H4 (cell line): ENCODE measurements at places on chromosomes 11 and 22.
A peak's percentile ranks its signal among the peaks of the same experiment; 100 is the strongest.

DNA sequence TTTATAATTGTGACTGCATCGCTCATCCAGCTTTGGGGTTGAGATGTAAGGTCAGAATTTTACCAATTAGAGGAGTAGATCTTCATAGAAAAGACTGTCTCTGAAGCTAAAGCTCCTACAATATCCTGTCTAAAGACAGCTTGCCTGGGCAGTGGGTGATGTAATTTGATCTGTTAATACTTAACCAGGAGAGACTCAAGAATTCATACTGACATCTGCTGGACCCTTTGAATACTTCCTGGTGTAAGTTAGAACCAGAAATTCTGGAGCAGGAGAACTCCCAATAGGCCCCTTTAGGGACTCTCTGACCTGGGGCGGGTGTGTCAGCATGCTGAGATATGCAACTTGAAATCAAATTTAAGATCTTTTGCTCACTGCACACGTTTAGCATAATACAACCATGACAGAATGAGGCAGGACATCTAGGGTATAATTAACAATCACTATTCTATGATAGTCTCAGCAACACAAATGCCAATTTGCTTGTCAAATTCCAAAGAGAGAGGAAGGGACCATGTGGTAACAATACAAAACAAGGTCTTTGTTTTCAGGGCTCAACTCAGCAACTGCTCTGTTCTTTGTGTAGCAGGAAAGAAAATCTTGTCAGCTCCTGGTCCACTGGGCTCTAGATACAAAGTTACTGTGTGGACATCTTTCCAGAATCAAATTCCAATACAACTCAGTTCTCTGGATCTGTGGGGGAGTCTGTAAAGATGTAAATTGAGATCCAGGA lies 143.9 kb downstream of the INSC start:
- DNase-seq, result peak; percentile 70

GRCh38 chr11:17643506-17644405 lies 75.6 kb upstream of the MYOD1 start:
- DNase-seq, result no peak

DNA sequence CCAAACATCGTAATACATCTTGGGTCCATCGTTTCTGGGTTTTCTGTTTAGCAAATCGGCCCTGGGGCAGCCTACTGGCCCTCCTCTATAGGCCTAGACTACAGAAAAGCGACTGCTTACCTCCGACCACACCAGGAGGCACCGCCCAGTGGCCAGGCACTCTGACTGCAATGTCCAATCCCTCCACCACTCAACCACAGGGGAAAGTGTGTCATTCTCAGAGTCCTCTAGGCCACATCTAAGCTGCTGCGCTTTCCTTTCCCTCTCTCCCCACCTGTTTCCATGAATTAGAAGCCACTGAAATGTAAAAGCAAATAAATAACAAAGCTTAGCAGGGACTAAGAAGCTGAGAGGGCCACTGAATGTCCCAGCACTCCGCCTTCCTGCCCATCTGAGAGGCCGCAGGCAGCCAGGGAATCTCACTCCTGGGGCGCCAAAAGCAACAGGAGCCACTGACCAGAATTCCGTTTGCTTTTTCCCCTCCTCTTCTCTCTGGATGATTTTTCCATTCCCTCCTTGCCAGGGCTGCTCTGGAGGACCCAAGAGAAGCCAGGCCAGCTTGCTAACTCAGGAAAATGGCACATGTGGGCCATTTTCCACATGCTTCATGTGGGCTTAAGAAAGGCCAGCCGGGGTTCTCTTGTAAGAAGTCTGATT lies 50.1 kb upstream of the FLI1 start:
- no peak for DNase-seq

- DNase-seq, result peak; percentile 84
Observed at GRCh38 chr22:28424427-28425080, 255.1 kb downstream of the TTC28 start.
